CD4-positive, alpha-beta T cell treated with Interleukin-17A for 4 hours (primary cell): ENCODE measurements at places on chromosomes 5 and 9.
A peak's percentile ranks its signal among the peaks of the same experiment; 100 is the strongest.

- DNase-seq: no peak
Observed at GRCh38 chr5:85453026-85453349, 1068.3 kb upstream of the EDIL3 start.

DNA sequence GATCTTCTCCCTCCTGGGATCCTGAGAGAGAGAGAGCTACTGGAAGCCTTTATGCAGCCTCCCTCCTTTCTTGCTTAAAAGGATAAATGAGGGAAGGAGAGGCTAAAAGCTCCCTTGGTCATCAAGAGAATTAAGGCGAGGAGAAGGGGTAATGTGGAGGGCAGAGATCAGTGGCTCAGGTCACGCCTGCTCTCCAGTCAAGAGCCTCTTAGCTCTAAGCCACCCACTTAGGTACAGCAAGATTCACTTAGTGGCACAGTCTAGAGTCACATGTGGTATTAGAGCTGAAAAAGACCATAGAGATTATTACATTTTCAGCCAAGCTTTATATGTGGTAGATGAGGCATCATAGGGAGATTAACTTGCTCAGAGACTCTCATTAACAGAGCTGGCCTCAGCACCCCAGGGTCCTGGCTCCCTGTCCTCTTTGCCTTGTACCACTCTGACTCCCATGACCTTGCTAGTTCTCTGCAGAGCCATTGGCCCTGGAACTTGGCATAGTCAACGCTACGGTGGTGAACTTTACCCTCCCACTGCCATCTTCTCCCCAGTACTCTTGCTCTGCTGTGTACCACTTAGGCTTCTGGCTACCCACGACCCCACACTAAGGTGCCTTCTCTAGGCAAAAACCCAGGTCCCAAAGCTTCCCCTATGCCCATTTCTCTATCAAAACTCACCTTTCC, 37.6 kb downstream of the MFAP3 start:
- DNase-seq: no peak

- DNase-seq: no peak
Observed at GRCh38 chr9:70256123-70256551, 2.6 kb upstream of the SMC5 start.

DNA sequence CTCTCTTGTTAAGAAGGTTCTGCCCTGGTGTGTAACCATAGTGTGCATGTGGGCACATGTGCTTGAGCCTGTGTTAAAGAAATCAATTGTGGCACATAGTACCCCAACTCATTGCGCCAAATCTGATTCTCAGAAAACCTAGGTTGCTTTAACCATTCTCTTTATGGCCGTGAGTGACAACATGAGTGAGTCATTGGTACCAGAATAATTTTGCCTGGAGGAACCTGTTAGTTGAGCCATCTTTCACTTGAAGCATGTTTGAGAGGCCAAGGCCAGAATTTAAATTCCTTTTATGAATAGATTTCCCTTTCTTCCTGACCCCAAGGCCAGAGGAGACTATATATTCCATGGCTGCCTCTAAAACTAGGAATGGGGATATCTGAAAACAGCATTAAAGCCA, 35.2 kb upstream of the SLC36A2 start:
- no peak for DNase-seq

- peak; percentile 3 for DNase-seq
Observed at GRCh38 chr9:89362647-89363310, 44.5 kb downstream of the SECISBP2 start.

DNA sequence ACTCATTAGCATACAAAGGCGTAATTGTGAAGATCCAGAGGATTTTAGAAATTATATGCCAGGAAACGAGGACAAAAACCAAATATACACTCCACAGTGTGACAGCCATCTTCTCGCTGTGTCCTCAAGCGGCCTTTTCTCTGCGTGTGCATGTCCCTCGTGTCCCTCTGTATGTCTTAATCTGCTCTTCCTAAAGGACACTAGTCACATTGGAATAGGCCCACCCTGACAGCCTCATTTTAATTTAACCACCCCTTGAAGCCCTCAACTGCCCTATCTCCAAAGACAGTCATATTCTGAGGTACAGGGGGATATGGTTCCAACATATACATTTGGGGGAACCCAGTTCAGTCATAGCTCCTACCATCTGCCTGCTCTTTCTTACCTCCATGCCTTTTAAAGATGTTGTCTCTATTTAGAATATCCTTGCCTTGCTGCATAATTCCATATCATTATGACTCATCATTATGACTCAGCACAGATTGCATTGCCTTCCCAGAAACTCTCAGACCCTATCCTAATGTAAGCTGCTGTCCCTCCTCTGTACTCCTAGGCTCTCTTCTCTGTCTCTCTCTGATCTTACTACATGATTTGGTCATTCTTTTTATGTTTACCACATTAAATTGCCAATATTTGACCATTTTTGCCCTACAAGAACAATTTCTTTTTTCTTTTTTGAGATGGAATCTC, 210.9 kb downstream of the AOPEP start:
- DNase-seq: no peak

DNA sequence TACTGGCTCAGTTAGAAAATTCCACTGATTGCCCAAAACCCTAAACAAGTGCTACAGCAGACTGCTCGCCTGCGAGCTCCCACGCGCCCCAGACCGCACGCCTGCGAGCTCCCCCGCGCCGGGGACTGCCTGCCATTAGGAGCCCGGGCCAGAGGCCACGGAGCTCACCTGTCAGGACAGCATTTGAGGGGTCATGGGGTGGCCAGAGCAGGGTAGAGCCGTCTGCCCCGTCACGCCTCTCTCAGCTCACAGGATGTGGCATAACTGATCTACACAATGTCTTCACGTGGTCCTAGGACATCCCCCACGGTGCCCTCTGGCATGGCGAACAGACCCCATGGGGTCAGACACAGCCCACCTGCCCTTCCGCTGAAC, 29.1 kb upstream of the LRRC14B start:
- DNase-seq: no peak

GRCh38 chr5:157300564-157300963, 34.6 kb downstream of the CYFIP2 start:
- DNase-seq: no peak

GRCh38 chr9:31135567-31135966, 1248.9 kb upstream of the ACO1 start:
- DNase-seq: no peak

DNA sequence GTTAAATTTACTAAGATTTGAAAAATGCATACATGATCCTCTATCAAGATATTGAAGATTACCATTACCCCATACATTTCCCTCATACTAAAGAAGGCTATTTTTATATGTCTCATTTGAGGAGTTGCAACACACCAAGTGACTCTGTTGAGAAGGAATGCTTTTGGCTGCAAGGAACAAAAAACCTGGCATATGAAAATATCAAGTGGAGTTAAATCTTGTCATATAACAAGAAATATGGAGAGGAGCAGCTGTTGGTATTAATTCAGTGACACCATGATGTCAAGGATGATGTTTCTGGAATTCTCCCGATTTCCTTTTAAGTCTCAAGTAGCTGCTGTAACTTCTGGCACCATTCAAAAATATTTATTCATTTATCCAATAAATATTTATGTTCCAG, 193.8 kb downstream of the CSNK1G3 start:
- no peak for DNase-seq

DNA sequence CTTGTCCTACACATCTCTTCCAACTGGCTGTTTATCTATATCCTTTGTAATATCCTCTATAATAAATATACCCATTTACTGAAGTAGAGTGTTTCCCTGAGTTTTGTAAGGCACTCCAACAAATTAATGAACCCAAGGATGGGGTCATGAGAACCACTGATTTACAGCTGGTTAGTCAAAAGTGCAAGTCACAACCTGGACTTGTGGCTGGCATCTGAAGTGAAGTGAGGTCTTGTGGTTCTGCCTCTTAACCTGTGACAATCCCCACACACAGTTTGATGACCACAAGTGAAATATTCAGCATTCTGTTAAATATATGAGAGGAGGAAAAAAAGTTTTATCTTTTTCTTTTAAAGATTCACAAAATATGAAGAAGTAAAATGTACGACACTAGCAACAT, 126.1 kb downstream of the NR2F1-AS1 start:
- no peak for DNase-seq

GRCh38 chr9:89743573-89744254, 138.9 kb downstream of the GADD45G start:
- peak; percentile 73 for DNase-seq

- no peak for DNase-seq
Observed at GRCh38 chr9:127761491-127761956, 16.9 kb downstream of the SH2D3C start.

GRCh38 chr9:120626512-120626911, 46.5 kb upstream of the CDK5RAP2 start:
- no peak for DNase-seq

- DNase-seq: no peak
Observed at GRCh38 chr5:53109056-53109442, 508 bp downstream of the MOCS2 start.

DNA sequence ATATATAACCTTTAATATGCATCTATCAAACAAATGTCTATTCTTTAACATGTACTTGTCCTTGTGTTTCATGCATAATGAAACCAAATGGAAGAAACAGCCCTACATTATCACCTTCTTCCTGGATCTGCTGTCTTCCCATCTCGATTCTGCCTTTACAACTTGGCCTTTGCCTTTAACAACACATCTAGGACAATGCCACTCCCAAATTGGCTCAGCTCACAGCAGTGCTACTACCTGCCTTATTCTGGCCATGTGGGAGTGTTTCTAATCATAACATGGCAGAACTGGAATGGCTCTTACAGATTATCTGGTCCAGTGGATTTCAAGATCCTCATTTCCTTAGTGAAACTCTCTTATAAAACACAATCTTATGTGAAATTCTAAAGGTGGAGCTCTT, 176.5 kb downstream of the CARTPT start:
- no peak for DNase-seq

DNA sequence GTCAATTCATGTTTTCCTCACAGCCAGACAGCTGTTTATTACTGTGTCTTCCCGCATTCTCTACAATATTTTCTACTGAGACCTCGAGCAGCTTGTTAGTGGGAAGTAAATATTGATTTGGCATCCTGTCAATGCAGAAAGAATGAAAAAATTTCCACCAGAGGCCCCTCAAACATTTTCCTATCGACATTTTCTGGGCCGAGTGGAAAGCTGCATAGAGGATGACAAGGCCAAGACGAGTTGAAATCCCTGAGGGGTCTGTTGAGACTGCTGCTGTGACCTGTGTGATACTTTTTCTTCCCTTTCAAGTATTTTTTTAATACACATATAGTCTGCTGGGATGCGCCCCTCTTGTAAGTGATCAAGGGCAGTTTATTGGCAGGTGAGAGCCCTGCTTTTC, 91.4 kb upstream of the SH3GL2 start:
- DNase-seq: no peak

- no peak for DNase-seq
Observed at GRCh38 chr5:54725391-54726280, 208.1 kb downstream of the SNX18 start.

GRCh38 chr5:89513299-89514044, 630.5 kb upstream of the MEF2C start:
- no peak for DNase-seq

DNA sequence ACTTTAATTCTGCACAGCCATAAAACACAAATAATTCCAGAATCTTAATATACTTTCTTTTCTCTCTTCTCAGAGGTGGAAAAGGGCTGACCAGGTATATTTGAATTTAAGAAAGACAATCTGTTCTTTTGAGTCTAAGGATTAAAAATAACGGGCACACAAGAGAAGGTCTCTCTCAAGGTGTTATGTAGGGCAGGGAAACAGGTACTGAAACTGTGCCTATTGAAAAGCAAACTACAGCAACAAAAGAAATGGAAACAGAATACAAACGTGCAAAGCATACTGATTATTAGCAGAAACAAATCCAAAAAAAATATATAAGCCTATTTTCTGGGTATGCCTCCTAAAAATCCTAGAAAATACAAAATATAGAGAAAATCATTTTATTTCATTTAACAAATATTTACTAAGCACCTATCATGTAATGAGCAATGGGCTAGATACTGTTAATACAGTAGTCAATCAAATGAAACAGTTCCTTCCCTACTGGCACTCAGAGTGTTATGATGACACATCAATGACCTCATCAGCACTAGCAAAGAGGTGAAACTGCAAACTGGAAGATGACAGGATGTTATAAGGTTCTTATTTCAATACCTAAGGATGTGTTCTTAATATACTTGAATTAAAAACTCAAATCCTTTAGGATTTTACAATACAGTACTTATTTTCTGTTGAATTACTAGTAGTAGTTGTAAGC, 87.7 kb downstream of the AUH start:
- no peak for DNase-seq

DNA sequence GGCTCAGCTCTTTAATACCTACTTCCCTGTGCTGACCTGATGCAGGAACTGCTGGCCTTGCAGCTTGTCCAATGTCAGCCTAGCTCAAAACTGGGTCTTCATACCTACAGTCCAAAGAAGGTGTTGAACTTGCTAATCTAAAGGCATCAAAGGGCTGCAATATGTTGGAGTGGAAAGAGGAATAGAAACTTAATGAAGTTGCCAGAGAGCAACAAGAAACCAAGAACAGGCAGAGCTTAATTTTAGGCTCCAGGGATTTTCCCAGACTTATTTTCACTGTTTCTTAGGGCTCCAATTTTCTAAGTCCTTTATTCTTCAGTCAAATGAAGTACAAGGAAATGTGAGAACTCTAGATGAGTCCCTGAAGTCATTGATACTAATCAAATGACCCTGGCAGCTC, 17.6 kb upstream of the ERCC6L2 start:
- DNase-seq: no peak

DNA sequence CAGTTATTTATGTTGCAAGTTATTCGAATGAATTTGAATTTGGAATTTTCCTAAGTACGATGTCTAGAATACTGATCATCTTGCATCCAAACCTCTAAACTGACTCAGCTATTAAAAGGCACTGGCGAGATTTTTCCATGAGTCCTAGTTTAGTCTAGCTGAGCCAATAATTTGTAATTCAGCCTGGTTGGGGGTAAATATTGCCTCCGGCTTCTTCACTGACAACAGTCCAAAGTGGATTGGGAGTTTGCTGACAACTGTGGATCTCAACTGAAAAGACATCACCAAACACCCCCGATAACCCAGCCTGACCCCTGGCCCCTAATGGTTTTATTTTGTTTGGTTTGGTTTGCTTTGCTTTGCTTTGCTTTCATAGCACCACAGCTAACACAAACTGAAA, 189.8 kb upstream of the DAPK1 start:
- DNase-seq: no peak

DNA sequence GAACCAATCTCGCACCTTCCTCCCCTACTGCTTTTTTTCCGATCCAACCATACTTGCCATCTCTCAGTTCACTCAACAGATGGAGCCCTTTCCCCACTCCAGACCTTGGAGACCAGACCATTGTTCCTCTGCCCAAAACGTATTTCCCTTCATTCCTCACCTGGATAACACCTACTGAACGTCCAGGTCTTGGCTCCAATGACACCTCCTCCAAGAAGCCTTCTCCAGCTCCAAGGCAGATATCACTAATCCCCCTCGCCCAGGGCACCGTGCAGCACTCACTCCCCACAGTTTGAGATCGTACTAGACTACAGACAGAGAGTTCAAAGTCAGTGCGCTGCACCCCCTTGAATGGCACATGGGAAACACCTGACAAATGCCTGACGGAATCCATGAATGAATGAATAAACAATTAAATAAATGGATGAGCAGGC, 47.1 kb upstream of the AKNA start:
- peak; percentile 23 for DNase-seq
